ENCODE measurements at places on chromosomes 12 and 14. TPM values are rescaled to one million over a fixed set of nuclear protein-coding genes. Genes with fewer than 3 reads are reported as not detected.

Gene TMEM132D
- total RNA-seq: not detected

Gene TAS2R7
- total RNA-seq: not detected

Gene RASSF8
- 0.71 TPM for total RNA-seq

Gene RD3L
- not detected for total RNA-seq

Gene CLECL1
- total RNA-seq: 1.7 TPM

Gene ITGB7
- total RNA-seq: 166 TPM

Gene HHIPL1
- not detected for total RNA-seq

Gene PLXNC1
- total RNA-seq: 5.3 TPM

Gene CNTN1
- not detected for total RNA-seq

DNA sequence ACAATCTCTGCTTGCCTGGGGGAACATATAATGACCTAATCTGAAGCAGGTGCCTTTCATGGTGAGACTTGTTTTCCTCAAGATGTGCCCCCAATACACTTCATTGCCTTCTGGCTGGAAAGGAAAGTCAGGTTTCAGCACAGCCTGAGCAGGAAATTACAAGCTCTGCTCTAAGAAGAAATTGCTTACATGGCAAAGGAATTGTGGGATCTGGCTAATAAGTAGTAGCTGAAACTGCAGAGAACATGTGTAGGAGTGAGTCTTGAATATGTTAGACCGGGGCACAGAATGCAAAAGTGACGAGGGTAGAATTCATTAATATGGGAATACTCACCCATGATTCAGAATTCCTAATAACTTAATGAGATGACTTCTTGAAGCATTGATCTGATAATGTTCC lies 6.3 kb upstream of the CFAP54 start:
- no peak for DNase-seq

DNA sequence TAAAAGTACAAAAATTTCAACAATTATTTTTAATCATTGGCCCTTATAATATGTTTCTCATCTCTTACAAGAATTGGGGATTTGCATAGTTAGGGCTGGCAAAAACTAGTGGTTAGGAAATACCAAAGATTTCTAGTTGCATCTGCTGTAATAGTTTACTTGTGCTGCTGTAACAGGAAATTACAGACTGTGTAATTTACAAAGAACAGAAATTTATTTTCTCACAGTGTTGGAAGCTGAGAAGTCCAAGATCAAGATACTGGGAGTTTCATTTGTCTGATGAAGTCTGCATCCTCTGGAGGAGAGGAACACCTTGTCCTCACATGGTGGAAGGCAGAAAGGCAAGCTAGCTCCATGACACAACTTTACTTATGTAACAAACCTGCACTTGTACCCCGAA lies 157.0 kb downstream of the FLRT2 start:
- DNase-seq: no peak

DNA sequence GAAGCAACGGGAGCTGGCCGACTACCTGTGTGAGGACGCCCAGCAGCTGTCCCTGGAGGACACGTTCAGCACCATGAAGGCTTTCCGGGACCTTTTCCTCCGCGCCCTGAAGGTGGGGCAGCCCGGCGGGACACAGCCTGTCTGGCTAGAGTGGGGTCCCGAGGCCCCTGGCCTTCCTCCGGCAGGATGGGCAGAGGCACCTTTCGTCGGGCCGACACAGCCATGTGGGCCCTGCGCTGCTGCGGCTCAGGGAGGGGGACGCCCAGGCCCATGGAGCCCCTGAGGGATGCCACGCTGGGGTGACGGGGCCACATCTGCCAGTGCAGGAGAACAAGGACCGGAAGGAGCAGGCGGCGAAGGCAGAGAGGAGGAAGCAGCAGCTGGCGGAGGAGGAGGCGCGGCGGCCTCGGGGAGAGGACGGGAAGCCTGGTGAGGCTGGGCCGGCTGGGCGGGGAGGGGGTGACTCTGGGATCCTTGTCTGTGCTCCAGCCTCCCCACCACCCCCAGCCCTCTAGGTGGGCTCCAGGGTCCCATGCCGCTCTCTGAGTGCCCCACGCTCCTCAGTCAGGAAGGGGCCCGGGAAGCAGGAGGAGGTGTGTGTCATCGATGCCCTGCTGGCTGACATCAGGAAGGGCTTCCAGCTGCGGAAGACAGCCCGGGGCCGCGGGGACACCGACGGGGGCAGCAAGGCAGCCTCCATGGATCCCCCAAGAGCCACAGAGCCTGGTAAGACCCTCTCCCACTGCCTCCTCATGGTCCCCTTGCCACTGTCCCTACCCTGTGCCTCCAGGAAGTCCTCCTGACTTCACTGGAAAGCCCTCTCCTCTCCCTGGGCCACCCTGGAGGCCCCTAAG lies 10.9 kb upstream of the ADSS1 start:
- DNase-seq: no peak

- no peak for DNase-seq
These were observed 26.9 kb downstream of the HIP1R start for GRCh38 chr12:122862110-122862634.

- DNase-seq: no peak
These were observed 36.7 kb downstream of the TMEM116 start for GRCh38 chr12:111976291-111976690.

DNA sequence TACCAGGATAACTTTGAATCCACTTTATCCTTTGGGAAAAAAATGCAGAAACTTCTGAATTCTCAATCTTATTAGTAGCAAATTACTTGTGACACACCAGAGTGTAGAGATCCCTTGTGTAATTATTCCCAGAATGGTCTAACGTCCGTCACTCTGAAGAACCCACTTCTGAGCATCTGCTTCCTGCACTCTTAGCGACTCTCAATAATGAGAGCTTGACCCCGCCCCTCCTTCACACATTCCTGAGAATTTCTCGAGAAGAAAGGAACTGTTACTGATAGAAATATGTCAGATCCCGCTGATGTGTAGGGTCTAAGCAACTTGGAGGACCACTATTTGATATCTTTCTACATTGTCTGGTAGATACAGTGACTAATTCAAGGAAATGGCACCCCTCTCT lies 218.3 kb upstream of the PDZRN4 start:
- DNase-seq: no peak

- DNase-seq: no peak
These were observed 15.7 kb upstream of the NFKBIA start for GRCh38 chr14:35420036-35420811.

GRCh38 chr12:110102255-110102654 lies 21.9 kb upstream of the IFT81 start:
- no peak for DNase-seq

GRCh38 chr14:94953541-94954260 lies 183.8 kb upstream of the GSC start:
- DNase-seq: no peak

GRCh38 chr12:124837958-124838803 lies 25.5 kb downstream of the SCARB1 start:
- no peak for DNase-seq

- DNase-seq: peak; percentile 21
These were observed 12.2 kb upstream of the SPTB start for GRCh38 chr14:64891839-64892375.

DNA sequence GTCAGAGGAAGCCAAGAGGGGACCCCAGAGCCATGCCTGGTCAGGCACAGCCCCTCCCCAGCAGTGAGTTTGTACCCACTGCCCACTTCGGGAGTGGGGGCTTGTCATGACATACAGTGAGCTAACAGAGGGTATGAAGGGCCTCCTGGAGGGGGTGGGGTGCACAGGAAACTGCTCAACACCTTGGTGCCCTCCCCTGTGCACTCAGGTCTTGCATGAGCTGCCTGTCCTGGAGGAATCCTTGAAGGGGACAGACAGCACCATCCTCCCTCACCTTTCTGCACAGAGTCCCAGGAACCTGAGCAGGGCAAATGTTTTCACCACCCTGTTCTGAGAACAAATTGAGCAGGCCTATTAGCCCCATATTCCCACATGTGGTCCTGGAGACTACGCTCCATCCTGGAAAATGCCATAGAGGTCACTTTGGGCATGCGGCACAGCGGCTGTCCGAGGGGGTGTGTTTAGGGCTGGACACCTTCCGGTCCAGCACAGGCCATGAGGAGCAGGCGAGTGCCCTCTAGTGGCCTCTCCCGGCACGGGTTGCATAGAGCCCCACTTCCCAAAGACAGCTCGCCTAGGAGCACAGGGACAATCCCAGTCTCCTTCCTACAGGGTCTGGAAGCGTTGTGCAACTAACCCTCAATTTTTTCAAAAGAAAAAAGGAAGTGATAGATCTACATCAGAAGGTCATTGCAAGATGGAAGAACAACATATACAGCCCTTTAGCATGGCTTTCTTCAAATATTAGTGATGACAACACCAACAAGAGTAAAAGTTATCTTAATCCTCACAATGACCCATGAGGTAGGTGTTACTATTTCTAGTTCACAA lies 31.9 kb upstream of the ZFP36L1 start:
- no peak for DNase-seq

DNA sequence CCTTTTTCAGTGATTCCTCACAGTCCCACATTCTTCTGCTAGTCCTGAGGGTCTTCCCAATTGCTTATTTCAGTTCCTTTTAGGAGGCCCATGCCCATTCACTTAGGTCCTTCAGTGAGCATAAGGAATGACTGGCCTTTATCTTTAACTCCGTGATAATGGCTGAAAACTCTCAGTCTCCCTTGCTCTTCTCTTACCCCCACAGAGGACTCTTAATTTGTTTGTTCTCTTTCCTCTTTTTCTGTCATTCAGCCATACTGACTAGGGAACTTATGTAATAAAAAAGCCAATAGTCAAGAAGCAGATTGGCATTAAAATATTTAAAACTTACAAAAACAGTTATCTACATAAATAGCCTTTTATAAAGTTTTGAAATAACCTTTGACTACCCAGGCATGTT lies 17.1 kb upstream of the VDR start:
- no peak for DNase-seq

DNA sequence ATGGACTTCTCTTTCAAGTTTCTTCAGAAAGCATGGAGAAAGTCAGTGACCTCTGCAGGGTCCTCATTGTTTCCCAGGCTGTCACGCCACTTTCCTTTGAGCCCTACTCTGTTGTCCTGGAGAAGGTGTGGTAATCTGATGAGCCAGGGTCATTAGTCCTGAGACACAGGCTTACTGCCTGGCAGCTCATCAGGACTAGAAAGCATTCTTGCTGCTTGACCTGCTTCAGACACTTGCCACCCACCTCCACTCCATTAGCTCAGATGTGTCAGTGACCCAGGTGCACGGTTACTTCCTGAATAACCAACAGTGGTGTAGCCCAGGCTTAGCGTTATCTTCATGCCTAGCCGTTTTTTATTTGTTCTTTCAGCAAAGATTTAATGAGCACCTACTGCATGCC lies 93.9 kb downstream of the FGD4 start:
- DNase-seq: no peak

DNA sequence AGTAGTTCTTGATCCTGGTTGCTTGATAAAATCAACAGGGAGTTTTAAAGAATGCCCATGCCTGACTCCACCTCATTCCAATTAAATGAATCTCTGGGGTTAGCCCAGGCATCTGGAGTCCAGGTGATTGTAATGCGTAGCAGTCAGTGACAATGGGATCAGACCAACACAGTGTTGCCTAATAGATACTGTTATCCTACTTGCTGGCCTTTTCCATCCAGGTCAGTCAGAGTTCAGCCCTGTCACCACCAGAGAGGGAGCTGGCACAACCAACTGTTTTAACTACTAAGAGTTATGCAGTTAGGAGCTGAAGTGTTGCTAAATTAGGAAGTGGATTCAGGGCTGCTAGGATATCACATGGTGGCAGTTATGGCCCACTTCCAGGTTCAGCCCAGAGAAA lies 107.1 kb downstream of the GPR135 start:
- DNase-seq: no peak

DNA sequence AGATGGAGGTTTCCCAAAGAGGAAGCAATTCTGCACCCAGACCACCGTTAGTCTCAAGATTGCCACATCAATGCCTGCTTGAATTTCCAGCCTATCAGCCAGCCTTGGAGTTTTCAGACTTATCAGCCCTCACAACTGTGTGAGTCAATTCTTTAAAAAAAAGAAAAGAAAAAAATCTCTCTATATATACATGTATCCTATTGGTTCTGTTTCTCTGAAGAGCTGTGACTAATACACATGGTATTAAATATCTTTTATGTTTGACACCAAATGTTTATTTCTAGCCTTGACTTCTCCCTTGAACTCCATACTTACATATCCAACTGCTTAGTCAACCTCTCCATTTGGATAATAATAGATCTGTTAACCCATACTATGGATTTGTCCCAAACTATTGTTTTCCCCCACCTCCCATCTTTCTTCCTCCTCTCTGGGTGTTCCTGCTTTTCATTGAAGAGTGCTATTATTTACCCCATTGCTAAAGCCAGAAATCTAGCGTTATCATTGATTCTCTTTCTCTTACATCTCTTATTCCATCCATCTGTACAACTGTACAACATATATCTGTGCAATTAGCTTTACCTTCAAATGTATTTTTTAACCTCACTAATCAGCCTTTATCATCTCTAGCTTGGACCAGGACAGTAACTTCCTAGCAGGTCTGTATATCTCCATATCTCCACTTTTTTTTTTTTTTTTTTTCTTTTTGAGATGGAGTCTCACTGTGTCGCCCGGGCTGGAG lies 22.7 kb upstream of the EID3 start:
- DNase-seq: no peak

DNA sequence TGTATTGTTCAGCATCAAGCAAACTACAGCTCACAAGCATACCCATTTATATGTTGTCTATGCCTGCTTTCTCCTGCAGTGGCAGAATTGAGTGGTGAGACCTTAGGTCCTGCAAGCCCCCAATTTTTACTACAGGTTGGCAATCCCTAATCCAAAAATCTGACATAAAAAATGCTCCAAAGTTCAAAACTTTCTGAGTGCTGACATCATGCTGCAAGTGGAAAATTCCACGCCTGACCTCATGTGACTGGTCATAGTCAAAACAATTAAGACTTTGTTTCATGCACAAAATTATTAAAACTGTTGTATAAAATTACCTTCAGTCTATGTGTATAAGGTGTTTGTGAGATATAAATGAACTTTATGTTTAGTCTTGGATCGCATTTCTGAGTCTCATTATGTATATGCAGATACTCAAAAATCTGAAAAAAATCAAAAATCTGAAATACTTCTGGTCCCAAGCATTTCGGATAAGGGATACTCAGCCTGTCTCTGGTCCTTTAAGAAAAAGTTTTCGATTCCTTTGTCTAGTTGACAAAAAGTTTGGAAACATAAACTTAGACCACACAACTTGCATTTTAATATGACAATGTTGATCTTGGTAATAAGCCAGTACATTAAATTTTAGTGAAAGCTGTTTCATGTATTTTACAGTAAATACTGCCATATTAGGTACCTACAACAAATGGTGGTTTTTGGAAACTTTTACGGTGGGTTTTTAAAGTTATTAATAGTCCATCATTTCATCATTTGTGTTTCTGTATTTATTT lies 81.5 kb downstream of the AEBP2 start:
- DNase-seq: no peak

DNA sequence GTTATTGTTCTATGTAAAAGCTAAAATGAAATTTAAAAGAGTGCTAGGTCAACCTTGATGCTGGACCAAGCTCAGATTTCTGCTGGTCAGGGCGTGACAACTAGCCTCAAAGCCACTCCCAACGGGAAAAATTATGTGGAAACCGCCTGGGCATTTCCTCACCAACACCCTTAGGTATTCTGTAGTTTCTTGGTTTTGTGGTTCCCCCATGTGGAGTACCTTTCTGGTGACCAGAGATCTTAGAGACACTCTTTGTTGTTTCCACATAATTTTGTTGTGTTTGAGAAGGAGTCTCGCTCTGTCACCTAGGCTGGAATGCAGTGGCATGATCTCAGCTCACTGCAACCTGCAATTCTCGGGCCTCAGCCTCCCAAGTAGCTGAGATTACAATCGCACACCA lies 119.9 kb downstream of the DENND5B start:
- no peak for DNase-seq

- DNase-seq: no peak
These were observed 496.2 kb downstream of the EGLN3 start for GRCh38 chr14:33454707-33455106.

GRCh38 chr14:72685456-72685855 lies 208.4 kb downstream of the DPF3 start:
- DNase-seq: no peak

Measured in CD4-positive, alpha-beta T cell (primary cell).